Mucosa of descending colon (tissue), 3 donors: ENCODE measurements at places on chromosomes 5 and 9. TPM values are rescaled to one million over a fixed set of nuclear protein-coding genes. Genes with fewer than 3 reads are reported as not detected.

GRCh38 chr5:175805256-175806011, 65.9 kb upstream of the CPLX2 start:
- no peak for DNase-seq

NXNL2 gene
- not detected for total RNA-seq

DNA sequence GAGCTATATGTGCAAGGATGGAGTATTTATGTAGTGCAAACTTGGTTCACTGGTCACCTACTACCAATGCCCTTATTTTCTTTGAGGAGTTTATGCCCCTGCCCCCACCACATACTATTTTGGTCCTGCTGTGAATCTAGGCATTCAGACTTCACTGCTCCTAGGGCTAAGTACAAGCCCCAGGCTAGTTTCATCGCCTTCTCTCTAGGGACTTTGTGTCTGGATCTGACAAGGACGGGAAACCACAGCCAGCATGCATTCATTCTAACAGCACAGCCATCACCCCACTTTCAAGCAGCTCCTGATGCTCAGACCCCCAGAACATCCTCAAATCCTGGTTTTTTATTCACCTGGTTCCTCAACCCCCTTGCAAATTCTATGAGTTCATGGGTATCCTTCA, 56.8 kb downstream of the DRD1 start:
- DNase-seq = no peak

CMBL gene
- total RNA-seq = 210 TPM

DNA sequence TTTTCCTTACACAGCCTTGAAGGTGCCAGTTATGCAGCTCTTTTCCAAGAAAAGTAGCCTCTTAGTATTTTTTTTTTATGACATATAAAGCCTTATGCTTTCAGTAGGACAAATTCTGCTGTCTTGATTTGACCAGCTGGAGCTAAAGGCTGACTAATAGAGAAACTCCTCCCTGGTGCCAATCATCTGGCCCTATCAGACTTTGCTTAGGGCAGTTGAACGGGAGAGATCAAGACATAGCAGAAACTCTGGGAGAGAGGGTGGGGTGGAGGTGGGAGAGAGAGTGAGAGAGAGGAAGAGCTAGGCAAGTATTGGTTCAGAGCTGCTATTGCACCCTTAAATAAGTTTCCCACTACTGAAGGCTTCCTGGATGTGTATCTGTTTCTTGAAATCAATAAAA, 100.2 kb downstream of the SEC61B start:
- no peak for DNase-seq

DNA sequence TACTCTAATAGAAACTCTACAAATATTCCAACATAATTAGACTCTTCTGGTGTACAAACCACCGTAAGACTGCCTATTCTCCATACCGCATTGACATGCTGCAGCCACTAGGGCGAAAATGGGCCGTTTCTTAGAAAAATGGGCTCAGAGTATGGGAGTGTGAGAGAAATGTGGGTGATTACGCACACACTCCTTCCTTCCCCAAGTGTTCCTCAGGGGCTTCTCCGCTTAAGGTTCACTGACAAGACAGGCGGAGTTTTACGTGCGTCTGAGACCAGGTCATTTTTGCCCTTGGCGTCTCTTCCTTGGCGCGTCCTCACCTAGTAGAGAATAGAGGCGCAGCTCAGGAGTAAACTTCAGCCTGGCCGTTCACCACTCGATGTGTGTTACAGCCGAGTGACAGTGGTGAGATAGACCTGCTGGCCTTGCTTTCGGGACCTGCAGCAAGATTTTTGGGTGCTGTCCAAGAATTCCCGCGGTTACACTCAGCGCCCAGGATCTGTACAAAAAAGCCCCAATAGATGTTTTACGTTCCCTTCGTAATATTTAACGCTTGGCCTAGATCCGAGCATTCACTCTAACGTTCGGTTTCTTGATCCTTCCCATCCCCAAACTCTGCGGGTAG, 1.8 kb upstream of the NTRK2 start:
- DNase-seq = no peak

- DNase-seq = no peak
Measured at GRCh38 chr5:137453483-137454080, 45.5 kb downstream of the SPOCK1 start.

GRCh38 chr5:143001764-143002351, 231.7 kb downstream of the ARHGAP26 start:
- no peak for DNase-seq

GRCh38 chr5:44565902-44566301, 176.7 kb upstream of the FGF10 start:
- DNase-seq = no peak
